ENCODE measurements at places on chromosomes 3 and 15.

- DNase-seq = no peak
These were observed 650.9 kb upstream of the SEMA6D start for GRCh38 chr15:47066392-47066791.

GRCh38 chr3:14925729-14926591, 21.4 kb upstream of the NR2C2 start:
- DNase-seq = peak; percentile 68

DNA sequence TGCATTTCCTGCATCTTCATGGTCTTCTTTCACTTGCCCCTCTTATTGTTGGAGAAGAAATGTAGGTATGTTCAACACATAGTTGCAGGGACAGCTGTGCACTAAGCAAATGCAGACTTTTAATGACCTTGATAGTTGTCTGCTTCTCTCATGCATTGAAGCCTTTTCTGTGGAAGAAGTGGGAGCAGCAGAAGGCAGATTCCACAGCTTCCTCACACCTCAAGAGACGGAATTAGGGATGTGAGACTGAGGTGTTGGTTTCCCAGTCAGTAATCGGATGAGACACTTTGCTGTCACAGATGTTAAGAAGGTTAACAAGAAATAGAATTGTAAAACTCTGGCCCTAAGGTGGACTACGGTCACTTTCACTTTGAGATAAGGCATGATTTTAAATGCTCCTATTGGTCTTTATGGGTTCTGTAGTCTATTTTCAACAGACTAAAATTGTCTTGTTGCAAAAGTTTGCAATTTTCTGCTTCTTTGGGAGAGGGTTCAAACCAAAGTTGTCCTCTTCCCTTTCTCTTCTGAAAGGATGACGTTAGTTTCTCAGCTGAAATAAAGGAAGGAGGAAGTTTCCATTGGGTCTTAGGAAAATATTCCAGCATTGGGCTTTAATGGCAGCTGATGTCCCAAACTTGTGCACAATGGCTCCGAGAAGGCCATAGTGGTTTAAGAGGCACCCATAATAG, 117.4 kb downstream of the LPP start:
- no peak for DNase-seq

GRCh38 chr15:34616613-34617012, 33.2 kb upstream of the GOLGA8B start:
- peak; percentile 54 for DNase-seq

- peak; percentile 33 for DNase-seq
These were observed 12.8 kb downstream of the VILL start for GRCh38 chr3:38003371-38003816.

DNA sequence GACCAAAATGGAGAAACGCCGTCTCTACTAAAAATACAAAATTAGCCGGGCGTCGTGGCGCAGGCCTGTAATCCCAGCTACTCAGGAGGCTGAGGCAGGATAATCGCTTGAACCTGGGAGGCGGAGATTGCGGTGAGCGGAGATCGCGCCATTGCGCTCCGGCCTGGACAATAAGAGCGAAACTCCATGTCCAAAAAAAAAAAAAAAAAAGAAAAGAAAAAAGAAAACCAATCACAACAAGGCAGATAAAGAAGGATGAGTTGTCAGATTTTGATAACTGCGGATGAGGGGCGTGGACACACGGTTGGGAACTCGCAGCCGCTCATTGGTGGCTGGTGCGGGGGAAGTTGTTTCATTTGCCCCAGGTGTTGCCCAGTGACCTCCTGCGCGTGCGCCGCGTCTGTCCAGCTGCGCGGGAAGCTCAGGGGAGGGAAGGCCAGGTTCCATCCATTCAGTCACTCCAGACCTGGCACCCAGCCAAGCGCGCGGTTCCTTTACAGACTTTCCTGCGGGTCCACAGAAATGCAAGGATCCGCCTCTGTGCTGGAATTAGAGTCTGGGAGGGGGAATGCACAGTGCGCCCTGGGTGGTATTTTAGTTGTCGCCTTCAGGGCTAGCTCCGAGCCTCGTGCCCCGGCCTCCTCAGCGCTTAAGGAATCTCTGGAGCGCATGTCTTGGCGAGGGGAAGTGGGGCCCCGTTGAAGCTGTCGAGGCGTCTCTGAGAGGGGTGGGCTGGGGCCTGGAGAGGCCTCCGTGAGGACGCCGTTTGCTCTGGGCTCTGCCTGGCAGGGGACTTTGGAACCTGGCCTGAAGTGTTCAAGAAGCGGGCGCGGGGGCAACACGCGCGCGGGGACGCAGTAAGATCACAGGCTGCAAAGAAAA, 708 bp upstream of the GCHFR start:
- DNase-seq = no peak

GRCh38 chr15:78007211-78007931, 70.1 kb downstream of the TBC1D2B start:
- DNase-seq = peak; percentile 3

- DNase-seq = no peak
These were observed 53.7 kb upstream of the CA12 start for GRCh38 chr15:63435204-63435820.

- DNase-seq = peak; percentile 98
These were observed 21.1 kb upstream of the CDCP1 start for GRCh38 chr3:45167011-45167911.

- DNase-seq = no peak
These were observed 6.4 kb downstream of the C3orf52 start for GRCh38 chr3:112092496-112093179.

- DNase-seq = peak; percentile 82
These were observed 215.2 kb upstream of the PRICKLE2 start for GRCh38 chr3:64440498-64440897.

GRCh38 chr15:38254051-38254883, 1.6 kb downstream of the SPRED1 start:
- DNase-seq = peak; percentile 45

DNA sequence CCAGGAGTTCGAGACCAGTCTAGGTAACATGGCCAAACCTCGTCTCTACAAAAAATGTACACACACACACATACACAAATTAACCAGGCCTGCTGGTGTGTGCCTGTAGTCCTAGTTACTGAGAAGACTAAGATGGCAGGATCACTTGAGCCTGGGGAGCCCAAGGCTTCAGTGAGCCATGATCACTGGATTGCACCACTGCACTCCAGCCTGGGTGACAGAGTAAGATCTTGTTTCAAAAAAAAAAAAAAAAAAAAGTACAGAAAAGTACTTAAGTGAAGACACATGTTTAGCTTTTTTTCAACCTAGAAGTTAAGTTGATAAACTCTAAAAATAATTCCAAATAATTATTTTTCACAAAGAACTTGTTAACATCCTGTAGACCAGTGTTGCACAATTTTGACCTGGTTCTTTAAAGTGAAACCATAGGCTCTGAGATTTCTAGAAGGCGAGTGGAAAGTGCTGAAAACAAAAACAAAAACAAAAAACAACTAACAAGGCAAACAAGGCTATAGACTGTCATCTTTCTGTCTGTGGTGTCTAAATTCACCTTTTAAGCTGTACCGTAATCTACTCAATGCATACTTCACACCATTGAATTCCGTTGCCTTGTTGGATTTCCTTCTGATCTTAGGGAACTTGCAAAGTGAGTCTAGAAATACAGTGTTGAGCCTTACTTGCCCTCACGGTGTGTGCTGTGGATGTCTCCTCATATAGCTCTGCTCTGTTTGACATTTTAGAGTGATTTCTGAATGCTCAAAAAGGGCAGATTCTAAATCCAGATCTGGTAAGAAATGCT, 63.5 kb downstream of the CHST2 start:
- no peak for DNase-seq

DNA sequence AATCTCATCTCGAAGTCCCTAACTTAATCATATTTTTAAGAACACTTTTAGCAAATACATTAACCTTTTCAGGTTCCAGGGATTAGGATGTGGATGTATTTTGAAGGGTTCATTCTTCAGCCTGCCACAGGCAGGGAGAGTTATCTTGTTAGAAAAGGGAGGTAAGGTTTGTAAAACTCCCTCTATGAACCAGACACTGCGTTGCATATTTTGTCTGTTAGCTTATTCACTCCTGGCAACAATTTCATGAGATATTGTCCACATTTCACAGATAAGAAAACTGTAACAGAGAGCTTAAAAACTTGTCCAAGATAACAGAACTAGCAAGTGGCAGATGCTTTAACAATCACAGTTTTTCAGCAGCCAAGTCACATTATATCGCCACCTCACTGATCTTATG, 155.4 kb downstream of the DIPK2A start:
- DNase-seq = no peak

DNA sequence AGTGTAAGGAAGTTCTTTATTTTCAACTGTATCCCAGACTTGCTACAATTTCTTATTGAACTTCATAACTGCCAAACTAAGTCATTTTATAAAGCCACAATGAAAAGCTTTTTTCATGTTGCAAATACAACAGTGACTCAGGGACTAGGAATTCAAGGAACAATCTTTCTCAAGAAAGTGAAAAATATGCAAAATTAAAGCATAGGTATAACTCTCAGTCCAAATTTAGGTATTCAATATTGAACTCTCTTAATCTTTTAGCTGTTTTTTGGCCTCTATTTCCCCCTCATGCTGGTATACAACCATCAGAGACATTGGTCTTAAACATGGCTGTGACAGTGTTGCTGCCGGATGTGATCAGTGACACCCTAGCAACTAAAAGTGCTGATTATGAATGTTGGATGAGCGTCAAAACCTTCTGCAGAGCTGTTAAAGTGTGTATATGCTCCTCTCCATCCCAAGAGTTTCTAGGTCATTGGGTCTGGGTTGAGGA, 476.9 kb downstream of the ZNF385D start:
- peak; percentile 31 for DNase-seq

DNA sequence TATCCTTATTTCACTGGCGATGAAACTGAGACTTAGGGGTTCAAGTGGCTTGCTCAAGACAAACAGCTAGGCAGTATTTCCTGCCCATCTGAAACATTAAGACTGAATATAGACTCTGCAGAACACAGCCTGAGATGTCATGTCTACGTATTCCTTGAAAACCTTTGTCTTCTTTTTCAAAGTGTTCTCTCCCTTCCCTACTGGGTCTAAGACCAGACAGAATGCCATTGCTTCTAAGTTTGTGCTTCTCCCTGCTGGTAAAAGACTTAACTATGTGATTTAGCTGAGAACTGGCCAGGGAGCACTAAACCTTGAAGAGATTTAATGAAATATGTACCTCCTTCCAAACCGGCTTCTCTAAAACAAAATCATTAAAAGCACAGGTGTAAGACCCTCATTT, 9.9 kb downstream of the BCL6 start:
- DNase-seq = no peak

DNA sequence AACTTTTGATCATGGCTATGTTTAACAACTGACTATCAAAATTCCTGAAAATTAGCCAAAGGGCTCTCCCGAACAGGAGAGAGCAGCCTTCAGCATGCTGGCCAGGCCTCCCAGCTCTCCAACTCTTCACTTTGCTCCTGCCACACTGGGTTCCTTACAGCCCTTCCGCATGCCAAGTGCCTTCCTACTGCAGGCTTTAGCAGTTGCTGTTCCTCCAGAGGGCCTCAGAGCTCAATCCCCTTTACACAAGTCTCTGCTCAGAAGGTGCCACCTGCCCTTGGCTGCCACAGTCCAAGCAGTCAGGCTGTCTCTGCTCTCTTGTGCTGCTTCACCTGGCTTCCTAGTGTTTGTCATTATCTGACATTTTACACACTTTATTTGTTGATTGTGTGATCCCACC, 553.1 kb upstream of the PPP2R3A start:
- DNase-seq = no peak

- no peak for DNase-seq
These were observed 51.5 kb upstream of the SLCO2A1 start for GRCh38 chr3:134081211-134081610.

GRCh38 chr3:28739647-28740046, 391.0 kb upstream of the AZI2 start:
- DNase-seq = no peak

DNA sequence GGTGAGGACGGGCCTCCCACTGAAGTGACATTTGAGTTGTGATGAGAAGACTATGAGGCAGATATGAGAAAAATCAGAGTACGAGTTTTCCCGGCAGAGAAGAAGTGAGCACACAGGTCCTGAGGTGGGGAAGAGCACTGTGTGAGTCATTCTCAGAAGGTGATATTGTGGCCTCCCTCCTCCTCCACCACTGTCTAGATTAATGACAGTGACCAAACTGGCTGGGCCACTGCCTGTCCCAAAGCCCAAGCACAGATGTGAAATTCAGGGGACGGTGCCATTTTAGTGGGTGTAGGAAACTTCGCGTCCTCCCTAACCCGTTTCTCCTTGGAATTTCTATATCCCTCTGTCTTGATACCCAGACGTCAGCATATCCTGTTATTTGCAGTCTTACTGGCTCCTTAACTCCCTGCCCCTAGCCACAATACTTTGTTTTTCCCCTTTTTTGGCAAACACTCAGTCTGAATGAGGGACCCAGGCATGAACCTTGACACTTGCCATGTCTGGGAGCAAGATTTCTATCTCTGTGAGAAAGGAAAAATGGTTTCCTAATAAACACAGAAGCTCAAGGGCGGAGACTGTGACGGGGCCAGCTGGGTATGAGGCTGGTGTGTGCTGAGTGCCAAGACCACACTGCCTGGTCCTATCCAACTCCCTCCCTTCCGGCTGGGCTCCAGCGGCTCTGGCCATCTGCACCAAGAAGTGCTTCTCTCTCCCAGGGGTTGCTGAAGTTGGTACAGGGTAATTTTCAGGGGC, 15.2 kb downstream of the PRICKLE2 start:
- DNase-seq = peak; percentile 42

- no peak for DNase-seq
These were observed 302.7 kb upstream of the MANF start for GRCh38 chr3:51082363-51082762.

DNA sequence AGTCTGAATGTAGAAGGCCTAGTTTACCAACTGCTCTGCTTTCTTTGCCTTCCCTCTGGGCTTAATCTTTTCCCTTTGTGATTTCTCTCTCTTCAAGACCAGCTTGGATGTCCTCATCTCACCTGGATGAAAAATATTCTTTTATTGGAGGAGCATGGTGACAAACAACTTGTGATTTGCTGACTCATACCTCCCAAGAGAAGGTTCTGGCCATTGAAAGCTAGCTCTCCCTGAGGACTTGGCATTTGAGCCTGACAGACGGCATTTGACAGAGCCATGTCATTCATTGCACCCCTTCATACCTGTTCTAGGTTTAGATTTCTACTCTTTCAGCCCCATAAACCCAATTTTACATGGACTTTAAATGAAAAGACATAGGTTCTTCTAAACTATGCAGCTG, 33.3 kb downstream of the ATG7 start:
- peak; percentile 36 for DNase-seq

- DNase-seq = no peak
These were observed 308.4 kb downstream of the SQOR start for GRCh38 chr15:45943240-45943639.

DNA sequence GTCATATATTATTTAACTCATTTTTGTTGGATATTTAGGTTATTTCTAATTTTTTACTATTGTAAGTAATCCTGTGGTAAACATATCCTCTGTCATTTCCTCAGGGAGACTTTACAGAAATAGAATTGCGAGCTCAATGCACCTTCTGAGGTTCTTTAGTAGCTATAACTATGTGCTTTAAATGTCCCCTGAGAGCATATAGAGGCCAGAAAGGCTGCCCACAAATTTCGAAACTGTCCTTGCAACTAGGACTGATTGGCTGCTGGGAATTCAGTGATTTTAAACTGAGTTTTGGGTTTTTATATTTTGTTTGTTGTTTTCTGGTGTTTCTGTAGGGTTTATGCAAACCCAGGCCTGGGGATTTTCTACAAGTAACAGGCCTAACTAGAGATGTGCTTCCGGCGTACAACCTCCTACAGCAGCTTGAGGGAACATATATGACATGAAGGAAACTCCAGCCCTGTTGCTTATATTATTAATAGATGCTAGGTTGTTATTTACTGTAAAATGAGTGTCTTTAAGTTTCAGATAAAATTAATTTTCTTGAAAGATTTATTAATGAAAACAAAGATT, 29.1 kb upstream of the P4HTM start:
- DNase-seq = no peak
